ENCODE measurements at places on chromosomes 6 and 20.

- no peak for DNase-seq
Measured at GRCh38 chr6:46876126-46876525, 45.6 kb downstream of the ADGRF5 start.

DNA sequence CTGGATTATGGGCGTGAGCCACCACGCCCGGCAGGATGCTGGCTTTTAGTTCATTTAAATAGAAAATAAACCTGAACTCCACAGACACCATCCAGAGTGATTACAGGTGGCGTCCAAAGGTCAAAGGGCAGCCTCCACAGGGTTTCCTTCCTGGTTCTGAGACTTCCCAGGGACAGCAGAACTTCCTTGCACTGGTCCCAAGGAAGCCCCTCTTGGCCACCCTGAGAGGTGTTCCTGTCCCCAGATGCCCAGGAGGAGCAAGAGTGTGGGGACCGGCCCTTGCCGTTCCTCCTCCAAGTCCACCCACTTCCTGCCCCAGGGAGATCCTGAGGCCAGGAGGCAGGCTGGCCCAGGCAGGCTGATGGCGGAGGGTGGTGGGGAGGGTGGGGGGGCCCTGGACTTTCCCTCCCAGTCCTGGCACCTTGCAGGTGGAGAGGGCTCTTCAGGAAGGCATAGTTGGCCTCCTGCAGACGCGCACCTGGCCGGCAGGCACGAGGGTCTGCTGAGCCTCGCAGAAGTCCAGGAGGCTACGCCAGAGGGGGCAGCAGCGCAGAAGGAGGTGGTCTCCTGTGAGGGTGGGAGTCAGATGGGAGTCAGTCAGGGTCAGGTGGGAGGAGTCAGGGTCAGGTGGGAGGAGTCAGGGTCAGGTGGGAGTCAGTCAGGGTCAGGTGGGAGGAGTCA, 5.0 kb downstream of the FNDC11 start:
- no peak for DNase-seq

- no peak for DNase-seq
Measured at GRCh38 chr6:170189236-170189635, 101.6 kb downstream of the DLL1 start.

DNA sequence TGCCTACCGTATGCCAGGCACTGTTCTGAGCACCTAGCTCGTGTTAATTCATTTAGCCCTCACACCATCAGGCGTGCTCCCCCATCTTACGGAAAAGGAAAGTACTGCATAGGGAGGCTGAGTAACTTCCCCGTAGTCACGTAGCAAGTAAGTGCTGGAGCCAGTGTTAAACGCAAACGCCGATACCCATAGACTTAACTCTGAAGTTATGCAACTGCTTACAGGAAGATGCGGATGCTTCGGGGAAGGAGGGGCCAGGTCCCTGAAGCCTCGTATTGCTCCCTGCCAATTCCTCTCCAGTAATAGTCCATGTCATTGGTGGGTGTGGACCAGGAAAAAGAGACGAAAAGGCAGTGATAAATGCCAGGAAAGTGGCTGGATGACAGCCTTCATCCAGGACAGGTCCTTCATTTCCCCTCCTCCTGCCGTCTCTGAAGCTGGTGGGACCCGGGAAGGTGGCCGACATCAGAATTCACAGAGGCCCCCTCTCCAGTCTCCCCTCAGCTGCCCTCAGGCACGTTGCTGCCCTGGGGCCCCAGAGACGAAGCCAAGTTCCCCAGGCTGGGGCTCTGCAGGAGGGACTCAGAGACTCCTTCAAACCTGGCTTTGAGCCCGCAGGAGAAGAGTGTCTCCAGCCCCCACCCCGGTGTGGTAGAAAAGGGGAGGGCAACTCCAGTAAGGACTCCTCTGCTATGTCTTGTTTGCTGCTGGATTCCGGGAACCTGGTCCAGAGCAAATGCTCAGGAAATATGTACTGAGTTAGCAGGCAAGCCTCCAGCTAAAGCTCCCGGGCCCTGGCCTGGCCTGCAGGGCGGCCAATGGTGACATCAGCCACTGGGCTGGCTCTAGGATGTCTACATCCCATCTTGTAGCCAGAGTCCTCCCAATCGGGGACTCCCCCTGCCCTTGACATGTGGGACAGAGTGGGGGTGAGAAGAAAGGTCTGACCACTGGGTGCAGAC, 37.8 kb downstream of the RAB44 start:
- no peak for DNase-seq

Measured in central memory CD8-positive, alpha-beta T cell (primary cell).